Stimulated activated CD4-positive, alpha-beta T cell treated with anti-CD3 and anti-CD28 coated beads, Interleukin-2, amount 100 ng/mL, for 4 hours (primary cell): ENCODE measurements at places on chromosomes 7 and 10.

GRCh38 chr7:19060761-19061259, 56.6 kb downstream of the TWIST1 start:
- no peak for DNase-seq

GRCh38 chr10:36573246-36573645, 552.2 kb upstream of the ANKRD30A start:
- DNase-seq: no peak

- DNase-seq: no peak
Measured at GRCh38 chr7:2193575-2194305, 39.0 kb downstream of the MAD1L1 start.

DNA sequence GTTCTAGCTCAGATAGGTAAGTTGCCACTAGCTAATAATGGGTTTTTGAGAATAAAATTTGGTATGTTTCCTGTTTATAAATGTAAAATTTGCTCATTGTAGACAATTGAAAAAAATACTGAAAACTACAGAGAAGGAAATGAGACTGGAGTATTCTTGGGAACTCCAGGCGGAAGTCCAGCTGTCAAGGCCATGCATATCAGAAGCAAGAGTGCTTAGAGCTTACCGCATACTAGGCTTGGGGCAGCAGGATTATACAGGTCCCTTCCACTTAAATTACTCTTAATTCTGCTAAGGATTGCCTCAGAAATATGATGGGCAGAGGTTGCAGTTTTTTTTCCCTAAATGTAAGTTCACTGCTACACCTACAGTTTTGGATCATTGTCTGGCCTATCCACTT, 26.6 kb downstream of the UMAD1 start:
- no peak for DNase-seq

DNA sequence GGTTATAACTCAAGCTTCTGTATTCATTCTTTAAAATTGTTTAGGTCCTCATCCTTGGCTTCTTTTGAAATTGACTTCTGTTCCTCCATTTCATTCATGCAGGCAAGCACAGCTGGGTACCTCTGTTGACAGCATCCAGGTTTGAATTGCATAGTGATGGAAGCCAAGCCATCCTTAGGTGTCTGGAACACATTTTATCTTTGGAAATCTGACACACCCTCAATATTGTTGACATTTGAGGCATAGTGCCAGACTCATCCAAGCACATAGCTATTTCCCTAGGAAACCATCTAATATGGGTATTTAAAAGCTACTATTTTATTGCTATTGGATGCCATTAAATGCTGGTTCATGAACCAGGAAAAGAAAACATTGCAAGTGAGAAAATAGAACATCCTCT, 142.1 kb upstream of the PTPRZ1 start:
- no peak for DNase-seq

GRCh38 chr10:92410501-92410900, 119.5 kb downstream of the MARCHF5 start:
- no peak for DNase-seq

DNA sequence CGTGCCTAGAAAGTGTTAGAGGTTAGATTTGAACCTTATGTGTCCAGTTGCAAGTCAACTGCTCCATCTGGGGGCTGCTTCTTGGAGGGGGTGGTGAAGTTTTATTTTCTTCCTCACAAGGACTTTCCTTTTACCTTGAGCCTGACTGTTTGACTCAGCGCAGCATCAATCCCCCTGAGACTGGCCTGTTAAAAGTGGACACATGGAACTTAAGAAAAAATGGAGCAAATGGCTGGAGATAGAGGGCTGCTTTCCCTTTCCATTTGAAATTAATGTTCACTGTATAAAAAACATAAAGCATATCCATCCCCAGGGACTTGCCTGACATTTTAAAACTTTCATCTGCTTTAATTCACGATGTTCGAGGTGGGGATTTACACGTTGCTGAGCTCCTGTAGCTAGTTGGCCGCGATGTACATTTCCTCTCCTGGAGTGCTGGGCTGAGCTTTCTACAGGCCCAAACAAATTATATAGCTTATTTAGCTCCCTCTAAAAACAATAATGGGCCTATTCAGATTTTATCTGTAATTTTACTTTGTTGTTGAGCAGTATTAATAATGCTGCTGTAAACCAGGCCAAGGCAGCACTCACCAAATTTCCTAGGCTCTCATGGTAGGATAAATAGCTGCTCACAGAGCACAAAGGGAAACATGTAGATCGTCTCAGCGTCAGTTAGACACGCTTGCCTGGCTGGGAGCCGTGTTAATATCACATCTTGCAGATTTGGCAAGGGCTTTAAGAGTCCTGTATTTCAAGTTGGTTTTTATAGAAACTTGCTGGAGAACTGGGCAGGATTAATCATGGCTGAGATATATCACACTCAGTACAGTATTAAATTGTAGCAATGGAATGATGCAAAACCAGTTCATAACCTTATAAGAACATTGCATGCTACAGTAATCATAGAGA, 251.5 kb downstream of the LRMDA start:
- no peak for DNase-seq

DNA sequence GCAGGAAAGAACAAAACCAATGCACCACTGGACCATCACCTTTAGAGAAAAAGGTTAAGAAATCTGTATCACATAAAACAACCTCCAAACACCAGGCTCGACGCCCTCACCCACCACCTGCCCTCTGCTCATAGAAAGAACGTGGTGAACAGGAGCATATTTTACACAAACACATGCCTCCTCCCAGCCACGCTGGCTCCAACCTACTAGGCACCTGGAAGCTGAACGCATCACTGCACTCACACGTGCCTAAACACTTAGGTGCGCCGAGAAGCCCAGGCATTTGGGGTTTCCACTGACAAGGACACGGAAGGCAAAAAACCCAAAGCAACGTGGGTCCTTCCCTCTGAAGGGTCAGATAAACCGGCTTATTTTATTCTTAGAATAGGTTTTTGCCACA, 56.0 kb downstream of the PTPRN2 start:
- no peak for DNase-seq

GRCh38 chr7:1889556-1890181, 219.6 kb downstream of the ELFN1 start:
- DNase-seq: no peak

DNA sequence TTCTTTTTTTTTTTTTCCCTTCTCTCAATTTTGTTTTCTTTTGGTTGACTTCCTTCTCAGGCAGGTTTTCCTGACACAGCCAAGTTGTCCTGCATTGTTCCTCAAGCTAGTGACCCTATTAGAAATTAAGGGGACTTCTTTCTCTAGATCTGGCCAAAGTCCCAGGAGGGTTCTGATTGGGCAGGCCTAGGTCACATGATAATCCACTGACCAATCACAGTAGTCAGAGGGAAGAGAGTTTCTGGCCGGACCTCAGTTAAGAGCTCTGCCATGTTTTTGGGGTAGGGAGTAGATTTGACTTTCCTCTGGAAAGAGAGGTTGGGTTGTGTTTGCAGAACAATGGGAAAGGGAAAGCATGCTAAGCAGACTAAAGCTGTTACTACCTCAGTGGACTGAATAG, 16.2 kb downstream of the VWA2 start:
- no peak for DNase-seq

DNA sequence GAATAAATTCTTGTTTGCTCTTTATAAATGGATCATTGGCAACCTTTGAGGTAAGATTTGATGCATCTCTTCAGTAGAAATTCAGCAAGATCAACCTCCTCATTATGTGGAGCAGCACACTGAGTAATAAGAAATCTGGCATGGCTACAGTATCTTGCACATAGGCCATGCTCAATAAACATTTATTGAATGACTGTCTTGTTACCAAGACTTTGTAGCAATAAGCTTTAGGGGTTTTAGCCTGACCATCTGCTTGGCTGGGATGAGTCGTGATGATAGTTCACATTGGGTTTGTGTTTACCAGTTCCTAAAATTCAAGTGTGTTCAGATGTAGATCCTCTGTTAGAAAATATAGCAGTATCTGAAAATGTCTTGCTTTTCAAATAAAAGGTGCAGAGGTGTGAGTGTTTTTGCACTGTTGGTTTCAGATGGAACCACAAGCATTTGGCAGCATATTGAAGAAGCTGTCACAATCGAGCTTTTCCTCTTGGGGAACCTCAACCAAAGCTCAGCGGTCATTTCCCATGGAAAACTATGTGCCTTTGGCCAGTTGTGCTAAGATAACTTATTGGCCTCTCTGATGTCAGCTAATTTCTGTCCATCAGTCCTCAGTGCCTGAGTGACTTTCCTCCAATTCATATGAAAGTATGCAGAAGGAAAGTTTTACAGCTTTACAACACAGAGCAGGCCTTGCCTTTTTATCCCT, 442.6 kb downstream of the GFRA1 start:
- no peak for DNase-seq

GRCh38 chr10:72011468-72011867, 47.3 kb downstream of the CHST3 start:
- no peak for DNase-seq

DNA sequence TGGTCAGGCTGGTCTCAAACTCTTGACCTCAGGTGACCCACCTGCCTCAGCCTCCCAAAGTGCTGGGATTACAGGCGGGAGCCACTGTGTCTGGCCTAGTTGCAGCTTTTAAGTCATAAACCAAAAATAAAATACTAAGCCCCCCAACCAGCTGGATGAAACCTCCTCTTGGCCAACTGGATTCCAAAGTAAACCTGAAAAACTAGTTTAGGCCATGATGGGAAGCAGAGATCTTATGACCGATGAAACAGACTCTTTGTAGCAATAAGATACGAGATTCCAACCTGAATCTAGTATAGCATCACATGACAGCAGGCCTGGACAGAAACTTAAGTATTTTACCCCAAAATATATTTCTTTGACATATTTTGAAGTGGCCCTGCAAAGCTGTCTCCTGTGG, 9.1 kb upstream of the MCM10 start:
- DNase-seq: no peak

DNA sequence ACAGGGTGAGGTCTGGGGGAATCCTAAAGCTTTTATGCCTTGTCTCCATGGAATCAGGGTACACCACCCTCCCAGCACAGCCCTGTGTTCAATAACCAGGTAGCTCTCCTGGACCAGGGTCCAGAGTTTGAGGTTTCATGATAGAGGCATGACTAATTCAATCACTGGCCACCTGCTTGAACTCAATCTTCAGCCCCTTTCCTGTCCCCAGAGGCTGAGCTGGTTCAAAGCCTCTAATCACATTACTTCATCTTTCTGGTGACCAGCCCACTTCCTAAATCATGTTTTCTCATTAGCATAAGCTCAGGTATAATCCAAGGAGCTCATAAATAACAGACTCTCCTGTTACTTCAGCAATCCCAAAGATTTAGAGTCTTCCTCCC, 20.5 kb downstream of the CRPPA start:
- no peak for DNase-seq

DNA sequence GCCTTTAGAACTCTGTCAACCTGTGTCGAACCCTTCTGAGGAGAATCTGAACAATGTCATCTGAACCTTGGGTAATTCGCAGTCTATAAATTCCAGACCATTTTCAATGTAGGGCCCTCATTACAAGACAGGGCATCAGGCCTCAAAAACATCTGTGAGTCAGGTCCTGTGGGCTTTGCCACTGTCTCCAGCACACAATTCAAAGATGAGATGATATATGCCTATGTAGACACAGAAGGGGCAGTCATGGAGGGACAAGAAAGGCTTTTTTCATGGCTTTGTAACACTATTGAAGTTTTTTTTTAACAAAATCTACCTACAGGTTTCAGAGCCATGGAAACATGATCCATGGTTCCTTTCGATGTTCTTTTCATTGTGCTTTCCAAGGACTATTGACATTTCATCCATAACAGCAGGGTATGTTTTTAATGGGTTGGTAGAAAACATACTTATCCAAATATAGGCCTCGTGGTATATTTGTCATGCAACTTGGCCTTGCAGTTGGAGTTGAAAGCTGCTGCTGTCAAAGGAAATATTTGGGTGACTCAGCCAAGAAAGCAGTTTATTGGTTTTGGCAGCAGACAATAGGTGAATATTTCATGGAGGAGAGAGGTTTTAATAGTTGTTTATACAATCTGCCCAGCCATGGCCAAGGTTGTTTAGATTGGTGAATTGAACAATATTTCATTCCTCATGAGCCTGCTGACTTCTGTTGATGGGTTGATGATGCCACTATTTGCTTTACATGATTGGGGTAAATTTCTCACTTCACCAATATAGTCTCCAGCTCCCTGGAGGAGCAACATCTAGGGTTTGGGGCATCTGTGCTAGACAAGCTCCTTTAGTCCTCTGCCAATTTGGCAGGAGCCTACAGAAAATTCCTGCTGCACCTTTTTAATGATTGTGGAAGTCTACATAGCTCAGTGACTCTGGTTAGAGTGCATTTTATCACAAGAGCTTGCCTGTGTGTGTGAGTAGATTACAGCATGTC, 158.4 kb upstream of the TMEM72 start:
- no peak for DNase-seq

DNA sequence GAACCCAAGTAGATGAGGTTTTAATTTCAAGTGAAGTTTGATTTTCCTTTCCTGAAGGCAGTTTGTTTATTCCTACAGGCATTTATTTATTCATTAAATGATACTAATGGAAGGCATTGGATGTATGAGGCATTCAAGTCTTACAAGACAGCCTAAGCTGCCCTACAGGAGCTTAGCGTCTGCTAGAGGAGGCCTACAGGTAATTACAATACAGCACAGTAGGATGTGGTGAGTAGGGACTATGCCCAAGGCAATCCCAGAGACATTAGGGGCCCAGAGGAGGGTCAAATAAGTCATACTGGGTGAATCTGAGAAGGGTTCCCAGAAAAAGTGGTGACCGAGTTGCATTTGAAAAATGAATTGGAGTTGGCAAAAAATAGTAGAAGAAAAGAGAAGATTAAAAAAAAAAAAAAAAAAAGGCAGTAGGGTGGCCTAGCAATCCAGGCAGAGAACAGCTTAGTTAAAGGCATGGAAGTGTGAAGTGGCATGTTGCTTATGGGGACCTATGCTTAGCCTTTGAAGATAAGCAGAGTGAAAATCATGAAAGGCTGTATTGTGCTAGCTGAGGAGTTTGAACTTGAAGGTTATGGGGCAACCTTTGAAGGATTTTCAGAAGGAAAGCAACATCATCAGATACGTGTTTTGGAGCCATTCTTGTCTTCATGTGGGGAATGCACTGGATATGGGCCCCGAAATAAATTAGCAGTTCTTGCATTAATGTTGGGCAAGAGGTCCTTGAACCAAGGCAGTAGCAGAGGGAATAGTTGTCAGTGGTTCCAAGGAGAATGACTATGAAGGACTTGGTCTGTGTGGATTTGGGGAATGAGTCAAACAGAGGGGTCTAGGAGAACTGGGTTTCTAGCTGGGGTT, 65.5 kb downstream of the SNX10 start:
- no peak for DNase-seq

DNA sequence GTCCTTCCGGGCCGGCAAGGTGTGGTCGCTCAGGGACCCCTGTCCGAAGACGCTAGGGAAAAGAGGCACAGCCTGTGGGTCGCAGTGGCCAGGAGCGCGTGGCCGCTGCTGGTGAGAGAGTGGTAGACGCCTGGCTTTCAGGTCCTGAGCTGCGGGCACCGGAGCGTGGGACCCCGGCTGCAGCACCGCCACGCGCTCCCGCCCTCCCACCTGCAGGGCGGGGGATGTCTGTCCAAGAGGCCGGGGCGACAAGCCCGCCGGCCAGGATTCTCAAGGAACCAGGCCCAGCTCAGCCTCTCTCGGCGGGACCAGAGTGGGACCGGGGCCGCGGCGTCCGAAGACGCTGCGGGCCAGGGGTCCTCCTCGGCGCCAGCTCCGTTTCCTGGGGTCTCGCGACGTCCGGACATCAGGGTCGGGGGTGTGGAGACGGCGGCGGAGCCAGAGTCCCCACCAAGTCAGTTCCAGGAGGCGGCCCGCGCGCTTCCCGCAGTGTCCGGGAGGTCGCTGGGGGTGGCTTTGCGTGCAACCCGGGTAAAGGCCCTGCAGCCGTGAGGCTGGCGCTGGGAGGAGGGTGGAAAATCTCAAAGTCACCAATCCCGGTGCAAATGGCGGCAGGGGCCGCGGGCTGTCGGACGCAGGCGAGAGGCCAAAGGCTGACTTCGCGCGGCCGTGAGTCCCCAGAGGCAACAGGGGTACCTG, 5.5 kb downstream of the ZNF503 start:
- DNase-seq: no peak
